ENCODE measurements at places on chromosomes 2 and 18. TPM values are rescaled to one million over a fixed set of nuclear protein-coding genes. Genes with fewer than 3 reads are reported as not detected.

The GRB14 gene
- total RNA-seq = 12.8 TPM

The PLCL1 gene
- 12.3 TPM for total RNA-seq

The UGT1A5 gene
- total RNA-seq = not detected

The MERTK gene
- 1.7 TPM for total RNA-seq

The CCDC148 gene
- 2.0 TPM for total RNA-seq

The NOSTRIN gene
- total RNA-seq = 1.4 TPM

The TDRD15 gene
- total RNA-seq = not detected

The TUBA4B gene
- total RNA-seq = not detected

The EML6 gene
- 0.58 TPM for total RNA-seq

The XIRP2 gene
- under 0.01 TPM for total RNA-seq

The MDH1B gene
- 0.56 TPM for total RNA-seq

The NIFK gene
- total RNA-seq = 64.8 TPM

The C1QL2 gene
- total RNA-seq = not detected

The ITPRIPL1 gene
- total RNA-seq = 1.1 TPM

The VAMP5 gene
- 35.8 TPM for total RNA-seq

The NXPH2 gene
- 0.28 TPM for total RNA-seq

The CXCR2 gene
- not detected for total RNA-seq

The RAB6C gene
- total RNA-seq = under 0.01 TPM

The AKAIN1 gene
- not detected for total RNA-seq

The C2orf72 gene
- total RNA-seq = 0.38 TPM

Measured in regular cardiac myocyte (primary cell).